ENCODE measurements at places on chromosomes 2 and 18.

DNA sequence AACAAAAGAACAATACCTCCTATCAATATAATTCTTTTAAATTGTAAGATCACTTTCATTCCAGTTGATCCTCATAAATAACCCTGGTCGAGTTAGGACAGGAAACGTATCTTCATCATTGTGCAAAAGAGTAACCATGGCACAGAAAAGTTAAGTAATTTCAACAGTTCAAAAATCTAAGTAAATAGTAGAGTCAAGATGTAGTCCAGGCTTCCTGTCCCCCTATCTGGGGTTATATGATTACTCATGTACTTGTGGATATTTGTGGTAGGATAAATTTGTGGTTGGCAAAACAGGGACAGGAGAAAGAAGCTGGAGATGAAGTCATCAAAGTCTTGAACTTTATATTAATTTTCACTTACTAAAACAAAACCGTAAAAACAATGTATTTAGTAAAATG, 772.6 kb downstream of the TSN start:
- DNase-seq = no peak

DNA sequence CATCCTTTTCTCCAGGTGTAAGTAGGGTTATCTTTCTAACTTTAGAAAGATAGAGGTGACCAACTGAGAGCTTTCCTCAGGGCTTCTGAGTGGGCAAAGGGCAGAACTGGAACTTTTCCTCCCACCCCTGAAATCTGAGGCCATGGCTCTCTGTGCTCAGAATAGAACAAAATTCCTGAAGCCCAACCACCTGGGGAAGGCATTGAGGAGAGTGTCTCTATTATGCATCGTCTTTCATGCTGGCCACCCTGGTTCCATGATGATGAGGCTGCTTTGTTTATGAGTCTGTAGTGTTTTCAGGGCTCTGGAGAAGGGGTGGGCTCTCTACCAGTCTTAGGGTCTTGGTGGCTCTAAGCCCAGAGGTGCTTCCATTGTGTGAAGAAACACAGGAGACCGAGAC, 30.7 kb upstream of the IL1R1 start:
- DNase-seq = no peak

DNA sequence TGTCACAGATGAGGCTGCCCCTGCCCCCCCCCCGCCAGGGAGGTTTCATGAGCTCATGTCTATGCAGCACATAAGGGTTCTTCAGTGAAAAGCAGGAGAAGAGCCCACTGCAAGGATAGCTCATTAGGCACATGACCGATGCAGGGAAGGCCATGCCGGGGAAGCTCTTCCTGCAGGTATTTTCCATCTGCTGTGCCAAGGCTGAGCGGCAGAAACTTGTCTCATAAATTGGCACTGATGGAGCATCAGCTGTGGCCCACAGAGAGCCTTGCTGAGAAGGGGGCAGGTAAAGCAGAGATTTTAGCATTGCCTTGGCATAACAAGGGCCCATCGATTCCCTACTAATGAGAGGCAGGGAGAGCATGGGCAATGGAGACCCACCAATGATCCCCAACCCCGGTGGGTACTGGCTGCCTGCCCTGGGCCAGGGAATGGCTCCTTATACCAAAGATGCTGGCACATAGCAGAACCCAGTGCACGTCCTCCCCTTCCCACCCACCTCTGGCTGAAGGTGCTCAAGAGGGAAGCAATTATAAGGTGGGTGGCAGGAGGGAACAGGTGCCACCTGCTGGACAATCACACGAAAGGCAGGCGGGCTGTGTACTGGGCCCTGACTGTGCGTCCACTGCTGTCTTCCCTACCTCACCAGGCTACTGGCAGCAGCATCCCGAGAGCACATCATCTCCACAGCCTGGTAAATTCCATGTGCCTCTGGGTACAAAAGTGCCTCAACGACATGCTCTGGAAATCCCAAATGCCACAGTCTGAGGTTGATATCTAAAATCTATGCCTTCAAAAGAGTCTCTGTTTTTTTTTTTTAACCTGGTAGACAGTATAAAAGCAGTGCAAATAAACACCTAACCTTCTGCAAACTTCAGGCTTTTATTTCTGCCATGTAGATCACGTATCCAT, 41.4 kb downstream of the STEAP3 start:
- no peak for DNase-seq

- no peak for DNase-seq
Observed at GRCh38 chr2:71939588-71940535, 207.8 kb downstream of the CYP26B1 start.

DNA sequence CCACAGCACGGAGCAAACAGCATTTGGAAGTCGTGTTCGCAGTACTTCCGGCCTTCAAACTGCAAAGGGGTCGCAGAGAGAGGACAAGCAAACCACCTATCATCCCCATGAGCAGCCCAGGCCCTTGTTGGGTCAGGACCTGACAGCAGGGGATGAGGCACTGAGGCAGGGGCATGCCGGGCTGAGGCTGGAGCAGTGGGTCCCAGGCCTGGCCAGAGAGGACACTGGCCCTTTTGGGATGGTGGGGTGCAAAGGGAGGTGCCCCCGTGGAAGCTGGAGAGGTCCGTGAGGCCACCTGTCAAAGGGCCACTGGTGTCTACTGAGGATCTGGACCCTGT, 8.9 kb downstream of the GPR17 start:
- DNase-seq = no peak

GRCh38 chr18:44729631-44730101, 49.0 kb downstream of the SETBP1 start:
- DNase-seq = no peak

DNA sequence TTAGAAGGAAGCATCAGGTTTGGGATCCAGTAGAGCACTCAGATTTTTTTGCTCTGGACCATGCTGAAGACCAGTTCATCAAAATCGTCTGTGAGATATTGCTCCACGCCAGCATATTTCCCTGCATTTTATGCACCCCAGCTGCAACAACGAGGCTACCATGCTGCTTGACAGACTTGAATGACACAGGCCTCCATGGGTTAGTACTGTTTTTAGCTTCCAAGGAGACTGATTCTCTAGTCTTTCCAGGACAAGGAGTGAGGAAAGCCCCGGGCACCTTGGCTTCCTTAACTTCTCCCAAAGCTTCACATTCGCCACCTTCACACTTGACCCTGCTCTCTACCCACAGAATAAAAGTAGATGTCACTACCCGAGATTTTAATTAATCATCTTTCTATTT, 17.5 kb downstream of the BOD1L2 start:
- DNase-seq = no peak

GRCh38 chr2:78498125-78498524, 527.4 kb upstream of the REG3G start:
- DNase-seq = no peak

DNA sequence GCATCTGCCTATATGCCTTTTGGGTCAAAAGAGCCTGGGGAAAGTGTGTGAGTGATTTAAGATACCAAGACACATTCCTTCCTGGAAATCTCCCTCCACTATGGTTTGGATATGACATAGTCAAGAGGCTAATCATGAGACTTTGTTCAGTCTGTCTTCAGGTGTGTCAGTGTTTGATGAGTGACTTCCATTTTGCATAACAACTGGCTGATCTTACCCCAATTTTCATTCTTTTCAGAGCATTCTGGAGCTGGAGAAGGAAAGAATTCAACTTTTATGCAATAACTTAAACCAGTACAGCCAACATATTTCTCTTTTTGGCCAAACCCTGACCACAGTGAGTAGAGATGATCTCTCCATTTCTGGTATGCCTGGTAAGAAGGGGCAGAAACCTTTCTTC, 39.4 kb downstream of the SPC25 start:
- DNase-seq = no peak

GRCh38 chr2:186559848-186560247, 30.0 kb upstream of the ITGAV start:
- no peak for DNase-seq

- peak; percentile 19 for DNase-seq
Observed at GRCh38 chr2:159797543-159798375, at the start of gene CD302. Gene CD302 (minus strand): TSS chr2:159798208. CDS start chr2:159798198, 10 bp downstream.

- no peak for DNase-seq
Observed at GRCh38 chr2:46915281-46915810, at the start of gene MCFD2. Gene MCFD2 (minus strand): TSS chr2:46915806. CDS start chr2:46909171, 6,635 bp downstream.

- DNase-seq = no peak
Observed at GRCh38 chr2:119680457-119681202, 1.6 kb downstream of the TMEM177 start.

DNA sequence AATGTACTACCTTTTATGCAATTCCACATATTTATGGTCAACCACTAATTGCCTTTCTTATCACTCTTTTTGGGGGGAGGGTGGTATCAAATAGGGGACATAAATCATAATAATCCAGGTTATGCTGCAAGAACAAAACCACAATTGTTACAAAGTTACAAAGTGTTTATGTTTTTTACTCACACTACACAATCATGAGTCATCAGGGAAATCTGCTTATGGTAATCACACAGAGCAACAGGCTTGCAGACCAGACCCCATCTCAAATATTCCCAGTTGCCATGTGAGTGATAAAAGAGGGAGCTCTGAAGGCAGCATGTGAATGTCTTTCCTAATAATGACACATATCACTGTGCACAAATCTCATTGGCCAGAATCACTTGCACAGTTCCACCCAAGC, 304.7 kb upstream of the TMEFF2 start:
- no peak for DNase-seq

GRCh38 chr18:39599251-39599650, 2033.7 kb upstream of the CELF4 start:
- no peak for DNase-seq

- no peak for DNase-seq
Observed at GRCh38 chr2:75894170-75894569, 183.5 kb upstream of the GCFC2 start.

DNA sequence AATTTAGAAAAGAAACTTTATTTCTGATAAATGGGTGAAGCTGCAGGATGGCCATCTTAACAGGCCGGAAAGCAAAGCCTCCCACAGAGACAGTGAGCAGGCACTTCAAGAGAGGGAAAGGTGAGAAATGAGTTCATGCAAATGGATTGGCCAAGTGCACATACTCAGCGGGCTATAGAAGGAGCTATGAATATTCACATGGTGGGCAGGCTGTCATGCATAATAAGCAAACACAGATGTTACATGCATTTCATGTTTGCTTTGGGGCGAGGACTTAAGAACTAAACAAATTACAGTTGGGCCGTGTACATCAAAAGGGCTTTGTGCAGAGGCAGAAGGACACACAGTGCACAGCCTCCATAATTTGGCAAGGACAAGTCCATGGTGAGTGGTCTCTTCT, 69.8 kb upstream of the MAL start:
- no peak for DNase-seq

DNA sequence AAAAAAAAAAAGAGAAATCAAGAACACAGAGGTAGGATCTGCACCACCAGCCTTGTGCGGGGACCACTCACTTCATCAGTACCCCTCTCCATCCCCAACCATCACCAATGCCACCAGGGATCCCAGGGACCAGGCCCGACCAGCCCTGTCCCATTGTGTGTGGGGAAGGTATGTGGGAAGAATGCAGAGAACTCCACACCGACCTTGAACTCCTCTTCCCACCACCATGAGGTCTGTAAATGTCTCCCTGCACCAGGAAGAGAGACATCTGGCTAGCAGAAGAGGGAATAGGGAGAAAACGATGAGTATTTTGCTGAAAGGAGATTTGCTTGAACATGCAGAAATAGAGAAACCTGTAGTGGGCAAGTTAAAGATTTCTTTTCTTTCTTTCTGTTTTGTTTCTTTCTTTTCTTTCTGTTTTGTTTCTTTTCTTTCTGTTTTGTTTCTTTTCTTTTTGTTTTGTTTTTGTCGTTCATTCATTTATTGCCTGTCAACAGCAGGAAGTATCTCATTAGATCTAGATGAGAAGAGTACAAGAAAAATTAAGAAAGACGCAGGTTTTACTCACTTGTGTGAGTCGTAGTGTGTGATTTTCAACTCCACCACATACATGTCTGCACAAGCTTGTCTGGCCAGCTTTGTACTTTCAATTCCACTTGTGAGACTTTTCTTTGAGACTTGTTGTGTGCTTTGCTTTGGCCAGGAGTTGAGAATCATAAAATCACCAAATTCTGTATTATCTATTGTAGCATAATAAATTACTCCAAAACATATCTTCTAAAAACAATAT, 179.8 kb upstream of the HAAO start:
- no peak for DNase-seq

- no peak for DNase-seq
Observed at GRCh38 chr2:130776550-130776949, 21.2 kb downstream of the AMER3 start.

- DNase-seq = no peak
Observed at GRCh38 chr2:214519258-214519818, 108.5 kb downstream of the VWC2L start.

DNA sequence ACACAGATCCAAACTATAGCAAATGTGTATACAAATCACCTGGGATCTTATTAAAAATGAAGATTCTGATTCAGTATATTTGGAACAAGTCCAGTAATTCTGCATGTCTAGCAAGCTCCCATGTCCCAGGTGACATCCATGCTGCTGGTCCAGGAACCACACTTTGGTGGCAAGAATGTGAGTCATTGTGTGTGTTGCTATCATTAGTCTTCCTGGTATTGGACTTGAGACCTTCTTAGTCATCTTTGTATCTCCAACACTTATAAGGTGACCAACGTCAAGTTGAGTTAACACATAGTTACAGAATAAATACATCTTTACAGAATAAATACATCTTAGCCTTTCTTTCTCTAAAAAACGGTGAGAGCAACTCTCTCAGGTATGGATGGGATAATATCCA, 107.9 kb upstream of the NDUFV2 start:
- DNase-seq = no peak

GRCh38 chr2:203811491-203812221, 55.9 kb upstream of the CTLA4 start:
- DNase-seq = peak; percentile 11

DNA sequence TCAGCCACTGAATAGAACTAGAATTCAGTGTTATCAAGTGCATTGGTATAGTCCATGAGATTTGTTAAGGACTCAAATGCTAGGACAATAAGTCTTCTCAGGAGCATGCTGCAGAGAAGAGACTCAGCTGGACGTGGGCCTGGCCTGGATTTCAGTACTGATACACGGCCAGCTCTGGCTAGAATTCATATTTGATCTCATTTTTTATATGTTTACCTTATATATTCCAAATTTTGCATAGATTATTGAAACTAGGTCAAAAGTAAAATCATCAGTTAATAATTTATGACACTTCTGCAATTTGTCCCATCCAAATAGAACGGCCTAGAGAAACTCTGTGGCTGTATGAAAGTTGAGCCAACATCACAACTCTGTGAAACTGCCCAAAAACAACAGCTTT, 262.0 kb downstream of the DLGAP1 start:
- DNase-seq = no peak

GRCh38 chr2:157466764-157467163, 22.9 kb upstream of the CYTIP start:
- no peak for DNase-seq

GRCh38 chr2:2012505-2012904, 268.2 kb upstream of the PXDN start:
- DNase-seq = no peak

All from activated gamma-delta T cell (primary cell).